ENCODE measurements at places on chromosomes 1 and 21. TPM values are rescaled to one million over a fixed set of nuclear protein-coding genes. Genes with fewer than 3 reads are reported as not detected.

Gene GFI1
- 10.2 TPM for total RNA-seq

Gene TNNI3K
- total RNA-seq = 0.90 TPM

Gene HPCAL4
- total RNA-seq = 0.15 TPM

Gene CD2
- not detected for total RNA-seq

Gene NLRP3
- total RNA-seq = not detected

Gene PDPN
- total RNA-seq = not detected

Gene FALEC
- not detected for total RNA-seq

Gene UBASH3A
- not detected for total RNA-seq

Gene SHISA4
- 0.51 TPM for total RNA-seq

Gene GBP2
- not detected for total RNA-seq

Gene GPR37L1
- not detected for total RNA-seq

Gene KCNJ9
- not detected for total RNA-seq

Gene FOXD2
- 0.07 TPM for total RNA-seq

Gene VCAM1
- not detected for total RNA-seq

All from Karpas-422 (cell line).